ENCODE measurements at places on chromosomes 7 and 10.
A peak's percentile ranks its signal among the peaks of the same experiment; 100 is the strongest.

- peak overlapping the region; percentile 56 for H3K27ac ChIP-seq
- no peak overlapping the region for H3K4me3 ChIP-seq
- H3K36me3 ChIP-seq = peaks cover 52% of the 10 kb centered on the region
Observed at GRCh38 chr10:133400624-133401424, 6.9 kb downstream of the MTG1 start.

GRCh38 chr7:50213622-50214017 is 90.9 kb upstream of the IKZF1 start:
- H3K27ac ChIP-seq = peak overlapping the region; percentile 61
- H3K36me3 ChIP-seq = no peaks in the 10 kb centered on the region
- DNase-seq = no peak
- no peaks in the 10 kb centered on the region for H3K27me3 ChIP-seq

DNA sequence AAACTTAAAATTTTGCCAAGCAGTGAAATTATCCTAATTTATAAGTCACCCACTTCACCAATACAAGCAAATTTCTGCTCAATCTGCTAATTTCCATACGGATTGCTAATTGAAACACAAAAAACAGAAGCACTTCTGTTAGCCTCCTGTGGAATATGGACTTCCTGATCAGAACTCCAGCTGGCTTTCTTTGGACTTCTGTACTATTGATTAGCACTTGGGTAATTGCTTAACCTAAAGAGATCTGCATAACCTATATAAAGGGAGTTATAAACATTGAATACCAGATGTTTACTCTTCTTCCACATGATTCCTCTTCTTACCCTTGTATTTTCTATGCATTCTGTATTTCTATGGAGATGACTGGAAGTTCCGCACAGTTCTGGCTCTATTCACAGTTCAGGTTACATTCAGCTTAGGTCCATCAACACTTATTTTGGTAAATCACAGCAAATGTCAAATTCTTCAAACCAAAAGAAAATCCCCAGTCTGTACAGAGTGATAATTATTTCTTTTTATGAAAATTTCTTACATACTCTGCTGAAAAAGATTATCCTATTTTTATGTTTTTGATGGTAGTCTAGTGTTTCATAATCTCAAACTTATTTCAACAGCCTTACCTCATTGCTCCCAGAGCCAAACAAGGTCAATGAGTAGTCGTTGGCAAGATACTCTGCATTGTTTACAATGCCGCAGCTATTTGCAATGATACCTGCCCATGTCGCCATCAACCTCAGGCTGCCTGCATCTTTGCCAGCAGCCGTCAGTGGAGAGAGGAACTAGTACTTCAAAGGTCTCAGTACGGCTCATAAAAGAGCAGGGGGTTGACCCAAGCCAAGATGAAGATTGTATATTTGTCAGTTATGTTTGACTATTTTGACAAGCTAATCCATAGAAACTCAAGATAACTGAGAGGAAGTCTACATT is 225.6 kb downstream of the AHR start:
- H3K4me1 ChIP-seq = peaks cover 2% of the 10 kb centered on the region
- no peaks in the 10 kb centered on the region for H3K36me3 ChIP-seq
- H3K4me3 ChIP-seq = no peak overlapping the region
- DNase-seq = no peak

GRCh38 chr10:96863922-96864543 is 31.9 kb downstream of the LCOR start:
- peak overlapping the region; percentile 58 for H3K27ac ChIP-seq
- peaks cover 26% of the 10 kb centered on the region for H3K36me3 ChIP-seq
- no peak overlapping the region for H3K4me3 ChIP-seq

GRCh38 chr7:42831006-42831717 is 80.7 kb downstream of the C7orf25 start:
- peaks cover 21% of the 10 kb centered on the region for H3K27me3 ChIP-seq
- no peak overlapping the region for H3K4me3 ChIP-seq
- no peaks in the 10 kb centered on the region for H3K4me1 ChIP-seq
- H3K36me3 ChIP-seq = no peaks in the 10 kb centered on the region

GRCh38 chr7:37409461-37409860 is 39.2 kb downstream of the ELMO1 start:
- no peaks in the 10 kb centered on the region for H3K27me3 ChIP-seq
- H3K4me3 ChIP-seq = peak overlapping the region; percentile 71
- H3K36me3 ChIP-seq = peaks cover 15% of the 10 kb centered on the region
- DNase-seq = peak; percentile 21

GRCh38 chr10:77350711-77351119 is 286.9 kb downstream of the KCNMA1 start:
- H3K36me3 ChIP-seq = no peaks in the 10 kb centered on the region
- peaks cover 3% of the 10 kb centered on the region for H3K27me3 ChIP-seq
- no peaks in the 10 kb centered on the region for H3K4me1 ChIP-seq
- peak; percentile 31 for DNase-seq
- H3K4me3 ChIP-seq = no peak overlapping the region
- H3K27ac ChIP-seq = no peak overlapping the region

DNA sequence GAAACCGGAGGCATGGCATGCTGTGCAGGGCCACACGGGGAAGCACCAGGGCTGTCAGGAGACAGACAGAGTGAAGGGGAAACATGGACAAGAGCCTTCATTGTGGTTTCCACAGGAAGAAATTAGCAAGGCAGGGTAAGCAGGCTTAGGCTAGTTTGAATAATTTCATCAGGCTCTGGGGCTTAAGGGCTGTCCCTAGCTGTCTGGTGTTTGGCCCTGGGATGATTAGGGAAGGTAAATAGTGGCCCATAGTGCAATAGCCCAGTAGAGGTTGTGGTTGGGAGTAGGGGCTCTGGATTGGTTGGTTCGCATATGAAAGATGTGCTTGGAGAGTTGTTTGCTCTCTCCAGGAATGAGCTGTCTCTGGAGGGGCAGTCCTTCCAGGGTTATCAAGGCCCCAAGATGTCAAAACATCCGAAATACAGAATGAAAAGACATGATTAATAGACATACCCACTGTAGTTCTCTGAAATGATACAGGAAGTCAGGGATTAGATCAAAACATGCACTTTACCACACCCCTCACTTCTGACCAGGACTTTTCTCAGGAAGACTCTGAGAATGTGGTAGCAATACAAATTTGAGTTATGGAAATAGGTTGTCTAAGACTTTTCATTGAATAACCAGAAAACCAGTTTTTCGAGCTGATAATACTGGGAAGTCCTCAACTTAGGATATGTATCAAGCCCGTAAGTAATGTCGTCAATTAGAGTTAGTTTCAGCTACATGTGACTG is 224.9 kb upstream of the NFE2L3 start:
- H3K4me1 ChIP-seq = no peaks in the 10 kb centered on the region
- H3K36me3 ChIP-seq = no peaks in the 10 kb centered on the region
- H3K27me3 ChIP-seq = peaks cover 24% of the 10 kb centered on the region
- no peak for DNase-seq
- no peak overlapping the region for H3K4me3 ChIP-seq

DNA sequence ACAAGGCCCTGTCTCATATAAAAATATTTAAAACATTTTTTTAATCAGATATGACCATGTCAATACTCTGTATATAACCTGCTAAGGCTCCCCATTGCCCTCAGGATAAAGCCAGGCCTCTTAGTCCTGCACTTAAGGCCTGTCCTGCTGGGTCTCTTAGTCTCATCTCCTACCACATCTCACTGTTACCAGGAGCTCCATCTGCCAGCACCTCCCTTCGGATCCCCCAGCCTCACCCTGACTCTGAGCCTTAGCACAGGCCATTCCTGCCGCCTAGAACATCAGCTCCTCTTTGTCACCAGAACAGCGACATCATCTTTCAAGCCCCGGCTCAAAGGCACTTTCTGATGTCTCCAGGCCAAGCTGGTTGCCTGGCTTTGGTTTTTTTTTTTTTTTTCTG is 25.7 kb upstream of the GTF2IRD1 start:
- no peaks in the 10 kb centered on the region for H3K27me3 ChIP-seq
- H3K27ac ChIP-seq = no peak overlapping the region
- no peaks in the 10 kb centered on the region for H3K36me3 ChIP-seq

DNA sequence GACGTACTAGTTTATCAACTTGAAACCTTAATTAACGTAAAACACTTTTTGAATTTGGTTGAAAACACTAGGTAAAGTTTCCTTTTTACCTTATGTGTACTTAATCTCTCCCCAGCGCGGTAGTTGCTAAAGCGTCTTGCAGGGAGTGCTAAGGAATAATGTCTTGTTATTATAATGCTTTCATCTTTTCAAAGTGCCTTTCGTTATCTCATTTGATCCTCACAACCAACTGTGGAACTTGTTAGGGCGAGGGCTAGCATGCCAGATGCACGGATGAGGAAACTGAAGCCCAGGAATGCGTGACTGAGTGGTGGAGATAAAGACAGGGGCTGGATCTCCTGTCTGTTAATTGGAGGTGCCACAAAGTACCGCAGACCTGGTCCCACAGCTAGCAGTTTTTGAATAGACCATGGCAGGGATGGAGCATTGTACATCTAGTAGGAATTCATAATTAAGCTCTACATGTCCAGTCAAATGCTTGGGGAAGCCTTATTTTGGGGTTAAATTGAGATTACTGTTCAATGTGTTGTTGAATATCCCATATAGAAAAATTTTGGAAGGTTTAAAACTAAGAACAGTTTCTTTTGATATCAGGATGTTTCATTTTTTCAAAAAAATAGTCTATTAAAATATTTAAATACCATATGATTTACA is 234.3 kb downstream of the SH2D4B start:
- H3K4me1 ChIP-seq = no peaks in the 10 kb centered on the region
- no peak overlapping the region for H3K27ac ChIP-seq
- H3K36me3 ChIP-seq = no peaks in the 10 kb centered on the region
- DNase-seq = no peak

DNA sequence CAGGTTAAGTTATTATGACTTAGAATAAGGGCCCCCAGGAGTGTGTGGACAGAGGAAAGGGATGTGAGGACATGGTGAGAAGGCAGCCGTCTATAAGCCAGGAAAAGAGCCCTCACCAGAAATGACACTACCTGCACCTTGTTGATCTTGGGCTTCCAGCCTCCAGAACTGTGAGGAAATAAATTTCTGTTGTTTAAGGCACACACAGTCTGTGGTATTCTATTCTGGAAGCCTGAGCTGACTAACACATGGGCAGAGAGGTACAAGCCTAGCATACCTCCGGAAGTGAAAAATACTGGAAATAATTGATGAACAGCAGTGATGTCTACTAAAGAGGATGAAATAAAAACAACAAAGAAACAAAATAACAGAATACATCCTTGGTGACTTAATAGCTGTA is 46.1 kb upstream of the GRB10 start:
- peaks cover 23% of the 10 kb centered on the region for H3K27me3 ChIP-seq
- H3K27ac ChIP-seq = no peak overlapping the region
- H3K4me3 ChIP-seq = no peak overlapping the region
- peaks cover 31% of the 10 kb centered on the region for H3K4me1 ChIP-seq

DNA sequence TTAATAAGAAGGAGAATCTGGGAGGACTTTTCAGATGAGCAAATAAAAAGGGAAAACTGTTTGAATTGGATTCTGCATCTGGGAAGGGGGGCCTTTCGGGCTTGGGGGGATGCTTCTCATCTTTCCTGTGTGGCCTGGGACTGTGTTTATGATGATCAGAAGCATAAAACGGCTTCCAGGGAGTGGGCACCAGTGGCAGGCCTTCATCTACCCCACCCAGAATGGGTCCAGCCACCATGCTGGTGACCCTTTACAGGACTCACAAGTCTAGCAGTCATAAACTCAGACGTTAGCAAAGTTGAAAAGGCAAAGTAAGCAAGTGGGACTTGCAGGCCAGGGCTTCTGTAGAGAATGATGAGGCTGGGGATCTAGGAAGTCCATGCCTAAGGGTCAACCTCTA is 198.3 kb upstream of the ZMIZ1 start:
- DNase-seq = no peak
- no peaks in the 10 kb centered on the region for H3K36me3 ChIP-seq
- peaks cover 6% of the 10 kb centered on the region for H3K27me3 ChIP-seq
- H3K4me1 ChIP-seq = peaks cover 2% of the 10 kb centered on the region
- no peak overlapping the region for H3K4me3 ChIP-seq

DNA sequence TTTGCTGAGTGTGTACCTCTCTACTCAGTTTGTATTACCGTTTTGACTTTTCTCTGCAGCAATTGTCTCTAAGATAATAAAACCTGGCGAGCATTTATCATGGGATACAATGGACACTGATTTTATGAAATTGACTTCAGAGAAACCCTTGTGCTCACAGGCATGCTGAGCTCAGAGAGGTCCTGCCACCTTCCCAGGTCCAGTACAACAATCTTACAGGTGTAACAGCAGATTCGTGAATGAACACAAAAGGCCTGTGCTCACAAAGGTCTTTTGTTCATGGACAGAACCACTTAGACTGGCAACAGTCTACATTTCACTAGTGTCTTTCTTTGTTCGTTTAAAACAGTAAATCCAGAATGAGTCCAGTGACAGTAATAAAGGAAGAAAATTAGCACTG is 43.2 kb downstream of the HECW1 start:
- H3K27ac ChIP-seq = no peak overlapping the region
- H3K36me3 ChIP-seq = no peaks in the 10 kb centered on the region
- H3K27me3 ChIP-seq = peaks cover 10% of the 10 kb centered on the region
- H3K4me3 ChIP-seq = no peak overlapping the region
- H3K4me1 ChIP-seq = no peaks in the 10 kb centered on the region

DNA sequence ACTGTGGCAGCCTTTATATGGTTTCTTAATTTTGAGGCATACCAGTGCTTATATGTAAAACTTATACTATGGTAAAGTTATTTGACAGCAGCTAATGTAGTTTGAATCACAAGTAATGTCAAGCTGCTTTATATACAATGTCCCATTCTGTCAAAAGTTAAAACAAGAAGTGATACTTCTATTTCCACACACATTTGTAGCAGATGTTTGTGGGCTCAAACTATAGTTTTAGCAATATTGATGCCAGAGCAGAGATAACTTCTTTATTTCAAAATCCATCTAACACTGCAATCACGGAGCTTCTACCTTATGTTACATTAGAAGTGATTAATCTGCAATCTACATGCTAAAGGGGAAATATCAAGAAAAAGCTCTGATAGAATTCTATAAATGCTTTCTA is 149.6 kb downstream of the ADK start:
- no peak for DNase-seq
- H3K4me1 ChIP-seq = peaks cover 6% of the 10 kb centered on the region
- peaks cover 5% of the 10 kb centered on the region for H3K36me3 ChIP-seq
- no peaks in the 10 kb centered on the region for H3K27me3 ChIP-seq

- peaks cover 2% of the 10 kb centered on the region for H3K27me3 ChIP-seq
- no peak overlapping the region for H3K27ac ChIP-seq
- no peak overlapping the region for H3K4me3 ChIP-seq
- H3K36me3 ChIP-seq = no peaks in the 10 kb centered on the region
- DNase-seq = no peak
- H3K4me1 ChIP-seq = no peaks in the 10 kb centered on the region
Observed at GRCh38 chr7:69395061-69395714, 203.1 kb upstream of the AUTS2 start.

- H3K36me3 ChIP-seq = no peaks in the 10 kb centered on the region
- H3K4me3 ChIP-seq = no peak overlapping the region
- H3K27me3 ChIP-seq = peaks cover 2% of the 10 kb centered on the region
- H3K27ac ChIP-seq = no peak overlapping the region
Observed at GRCh38 chr10:121448766-121449421, 149.3 kb downstream of the FGFR2 start.

- no peak for DNase-seq
- no peaks in the 10 kb centered on the region for H3K36me3 ChIP-seq
- no peak overlapping the region for H3K4me3 ChIP-seq
- peaks cover 17% of the 10 kb centered on the region for H3K27me3 ChIP-seq
Observed at GRCh38 chr10:133161486-133162109, 1.6 kb downstream of the KNDC1 start.
